T-helper 9 cell (primary cell): ENCODE measurements at places on chromosomes 4 and X.

DNA sequence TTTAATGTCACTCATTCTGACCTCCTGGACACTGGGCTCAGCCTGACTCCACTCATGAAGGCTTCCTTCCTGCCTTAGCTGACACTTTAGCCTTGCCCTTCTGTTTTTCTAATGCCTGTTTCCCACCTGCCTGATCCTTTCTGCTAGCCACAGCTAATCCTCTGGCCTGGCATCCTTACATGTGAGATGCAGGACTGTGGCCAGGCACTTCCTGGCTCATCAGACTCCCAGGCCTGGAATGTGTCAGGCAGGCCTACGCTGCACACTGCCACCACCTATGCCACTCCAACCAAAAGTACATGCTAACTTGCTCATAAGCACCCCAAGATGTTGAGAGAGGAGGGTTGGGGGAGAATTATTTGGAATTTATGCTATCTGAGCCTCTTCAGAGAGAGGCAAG lies 138.8 kb upstream of the NALF2 start:
- DNase-seq, result no peak

GRCh38 chr4:41133454-41134018 lies 80.8 kb downstream of the APBB2 start:
- no peak for DNase-seq

DNA sequence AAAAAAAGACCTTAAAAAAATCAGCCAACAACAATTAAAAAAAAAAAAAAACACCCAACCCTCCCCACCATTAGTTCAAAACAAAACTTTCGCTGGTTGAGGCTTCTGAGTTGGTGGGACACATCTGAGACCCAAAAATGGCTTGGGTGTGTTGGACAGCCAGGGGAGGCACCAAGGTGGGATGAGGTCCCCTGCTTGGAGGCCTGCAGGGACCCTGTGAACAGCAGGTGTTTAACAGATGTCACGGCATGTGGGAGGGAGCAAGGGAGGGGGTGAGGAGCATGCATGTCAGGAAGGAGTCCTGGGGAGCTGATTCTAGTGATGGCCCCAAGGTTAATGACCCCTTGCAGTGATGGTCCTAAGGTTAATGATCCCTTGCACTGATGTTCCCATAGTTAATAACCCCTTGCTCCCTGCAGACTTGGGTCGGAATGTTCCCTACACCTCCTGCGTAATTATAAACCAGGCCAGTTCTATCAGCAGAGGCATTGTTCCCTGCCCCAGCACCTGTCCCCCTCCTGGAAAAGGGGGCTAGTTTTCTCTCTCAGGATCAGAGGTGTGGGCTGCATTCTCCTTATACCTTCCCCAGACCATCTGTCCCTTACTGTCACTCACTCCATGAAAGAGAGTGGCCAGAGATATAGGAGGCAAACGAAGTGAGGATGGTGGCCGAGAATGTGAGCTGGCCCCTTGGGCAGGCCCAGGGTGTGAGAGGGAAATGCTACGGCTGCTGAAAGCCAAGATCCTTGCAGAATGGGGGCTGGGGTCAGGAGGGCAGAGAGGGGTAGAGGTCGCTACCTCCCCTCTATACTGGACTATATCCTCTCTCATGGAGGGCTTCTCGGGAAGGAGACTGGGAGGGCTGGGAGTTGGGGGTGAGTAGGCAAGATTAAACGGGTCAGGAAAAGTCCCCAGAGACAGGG lies 2.3 kb upstream of the FOXP3 start:
- no peak for DNase-seq

DNA sequence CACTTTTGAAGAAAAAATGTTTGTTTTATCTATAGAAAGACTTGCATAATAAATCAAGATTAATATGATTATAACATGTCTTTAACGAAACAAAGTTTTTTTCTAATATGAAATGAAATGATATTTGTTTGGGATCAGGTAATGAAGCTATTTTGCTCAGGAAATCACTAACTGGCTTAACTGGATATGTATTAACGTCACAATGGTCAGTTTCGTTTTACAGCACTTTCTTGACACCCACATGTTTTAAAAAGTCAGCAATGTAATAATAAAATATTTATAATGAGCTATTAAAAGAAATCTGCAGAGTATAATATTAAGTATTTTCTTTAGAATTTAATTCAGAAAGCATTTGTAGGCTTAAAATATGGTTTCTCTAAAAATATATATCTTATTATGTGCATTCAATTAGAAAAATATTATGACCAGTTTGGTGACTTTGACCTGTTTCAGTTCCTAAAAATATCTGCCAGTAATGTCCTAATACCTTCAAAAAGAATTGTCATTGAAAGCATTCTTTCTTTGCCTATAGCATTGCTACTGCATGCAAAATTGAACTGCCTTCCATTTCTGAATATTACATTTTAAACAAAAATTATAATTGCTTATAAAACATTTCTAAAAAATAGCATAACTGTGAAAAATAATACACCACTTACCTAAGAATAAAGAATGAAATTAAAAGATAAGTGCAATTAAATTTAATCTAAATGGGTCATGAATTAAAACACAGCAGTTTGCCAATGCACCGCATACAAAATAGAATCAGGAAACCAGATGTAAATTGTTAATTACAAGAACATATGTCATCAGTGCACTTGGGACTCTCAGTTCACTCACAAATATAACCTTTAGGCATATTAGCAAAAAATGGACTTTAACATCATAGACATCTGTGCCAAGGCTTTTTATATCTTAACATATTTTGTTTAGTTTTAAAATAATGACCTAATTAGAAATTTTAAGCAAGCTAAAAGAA lies 31.6 kb downstream of the TIGD2 start:
- DNase-seq, result no peak

DNA sequence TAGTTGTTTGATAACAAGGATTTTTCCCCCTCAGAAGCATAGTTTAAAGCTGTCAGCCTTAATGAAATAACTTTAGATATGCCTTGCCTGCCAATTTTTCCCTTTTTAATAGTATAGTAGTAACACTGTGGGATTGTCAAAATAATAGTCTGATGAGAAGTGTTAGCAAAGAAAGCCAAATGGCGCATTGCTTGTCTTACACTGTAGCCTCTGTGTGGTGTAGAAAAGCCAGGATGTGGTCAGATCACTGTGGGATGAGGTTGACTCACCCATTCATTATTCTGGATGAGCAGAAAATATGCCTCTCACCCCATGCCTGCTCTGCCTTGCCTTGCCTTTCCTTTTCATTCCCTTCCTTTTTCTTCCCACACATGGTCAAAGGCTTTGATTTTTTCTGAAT lies 257.8 kb upstream of the NRK start:
- DNase-seq, result no peak
